ENCODE measurements at places on chromosomes 2 and 18. TPM values are rescaled to one million over a fixed set of nuclear protein-coding genes. Genes with fewer than 3 reads are reported as not detected.

DNA sequence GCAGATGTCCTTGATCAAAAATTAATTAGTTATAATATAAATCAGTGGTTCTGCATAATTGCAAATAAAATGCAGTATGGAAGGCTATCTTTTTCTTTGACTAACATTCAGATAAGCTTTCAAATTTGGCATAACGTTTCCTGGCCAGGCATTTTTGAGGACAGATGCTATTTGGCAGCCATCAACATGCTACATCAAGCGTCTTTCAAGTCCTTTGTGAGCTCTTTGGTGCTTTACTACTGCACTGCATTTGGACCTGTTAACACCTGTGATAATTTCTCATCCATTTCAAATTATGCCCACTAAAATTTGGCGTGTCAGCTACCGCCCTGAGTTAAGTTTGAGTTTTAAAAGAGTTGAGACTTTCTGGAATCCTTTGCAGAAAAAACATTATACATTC lies 545.7 kb downstream of the STK39 start:
- no peaks in the 10 kb centered on the region for H3K4me1 ChIP-seq
- no peak overlapping the region for H3K27ac ChIP-seq
- no peaks in the 10 kb centered on the region for H3K36me3 ChIP-seq
- no peaks in the 10 kb centered on the region for H3K27me3 ChIP-seq
- H3K4me3 ChIP-seq = no peak overlapping the region
- no peak for DNase-seq

DNA sequence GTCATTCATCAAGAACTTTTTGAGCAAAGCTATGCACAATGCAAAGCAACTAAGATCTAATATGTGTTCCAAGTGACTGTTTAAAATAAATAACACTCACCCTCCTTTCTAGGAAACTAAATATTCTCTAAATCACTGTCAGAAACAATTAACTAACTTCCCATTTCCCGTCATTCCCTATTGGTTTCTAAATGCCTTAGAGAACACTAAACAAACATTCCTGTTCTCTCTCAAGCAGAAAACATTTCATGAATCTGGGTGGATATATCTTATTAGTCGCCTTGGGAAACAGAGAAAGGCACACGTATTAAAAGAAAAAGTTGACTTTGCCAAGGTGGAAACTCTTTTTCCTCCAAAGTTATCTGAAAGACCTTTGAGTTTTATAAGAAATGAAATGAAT lies 735.2 kb downstream of the MBD2 start:
- no peak for DNase-seq
- no peak overlapping the region for H3K27ac ChIP-seq
- no peaks in the 10 kb centered on the region for H3K36me3 ChIP-seq
- H3K4me3 ChIP-seq = no peak overlapping the region

DNA sequence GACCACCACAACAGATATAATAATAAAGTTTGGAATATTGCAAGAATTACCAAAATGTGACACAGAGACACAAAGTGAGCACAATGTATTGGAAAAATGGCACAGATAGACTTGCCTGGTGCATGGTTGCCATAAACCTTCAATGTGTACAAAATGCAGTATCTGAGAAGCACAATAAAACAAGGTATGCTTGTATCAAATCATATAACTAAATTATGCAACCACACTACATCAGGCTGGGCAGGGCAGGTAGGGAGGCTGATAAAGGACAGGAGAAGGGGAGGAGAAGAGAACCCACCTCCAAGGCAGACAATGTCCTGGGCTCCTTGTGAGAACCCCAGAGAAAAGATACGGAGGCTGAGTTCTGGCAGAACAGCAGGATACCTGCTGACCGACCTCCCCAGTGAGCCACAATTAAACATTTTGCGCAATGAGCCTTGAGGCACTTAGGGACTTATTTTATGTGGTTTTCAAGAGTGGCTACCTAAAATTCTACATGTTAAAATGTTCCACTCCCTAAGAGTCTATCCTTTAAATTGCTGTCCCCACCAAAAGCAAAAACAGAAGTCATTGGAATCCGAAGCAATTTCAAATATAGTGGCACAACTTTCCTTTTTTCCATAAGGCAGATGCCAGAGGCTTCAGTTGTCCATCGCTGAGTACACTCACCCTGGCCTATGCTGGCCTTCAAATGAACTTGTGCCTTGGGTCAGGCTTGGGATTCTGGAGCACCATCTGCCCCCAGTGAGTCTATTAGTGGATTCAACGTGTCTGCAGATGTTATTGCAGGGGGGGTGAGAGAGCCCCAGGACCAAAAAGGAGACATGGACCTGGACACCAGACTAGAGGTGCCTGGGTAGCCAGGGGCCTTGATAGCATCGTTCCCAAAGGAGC lies 16.8 kb downstream of the WDFY1 start:
- no peak overlapping the region for H3K27ac ChIP-seq
- H3K36me3 ChIP-seq = no peaks in the 10 kb centered on the region
- DNase-seq = no peak
- no peak overlapping the region for H3K4me3 ChIP-seq
- H3K27me3 ChIP-seq = no peaks in the 10 kb centered on the region

DNA sequence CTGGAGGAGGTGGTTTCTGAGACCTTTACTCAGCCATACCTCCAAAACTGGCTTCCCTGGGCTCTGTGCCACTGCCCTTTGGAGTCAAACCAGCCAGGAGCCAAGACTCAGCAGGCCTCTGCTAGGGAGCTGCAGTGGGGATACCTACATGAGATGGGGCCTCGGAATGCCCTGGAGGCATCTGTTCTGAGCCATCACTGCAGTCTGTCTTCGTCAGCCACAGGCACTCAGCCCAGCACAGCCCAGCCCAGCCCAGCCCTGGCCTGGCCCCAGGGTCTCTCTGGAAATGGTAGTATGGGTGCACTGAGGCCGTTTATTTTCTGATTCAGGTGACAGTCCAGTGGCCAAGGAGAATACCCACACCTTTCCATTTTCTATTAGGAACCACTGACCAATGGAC lies 209.8 kb downstream of the CELF4 start:
- no peak for DNase-seq
- no peak overlapping the region for H3K27ac ChIP-seq
- H3K4me3 ChIP-seq = no peak overlapping the region
- peaks cover 10% of the 10 kb centered on the region for H3K27me3 ChIP-seq
- H3K4me1 ChIP-seq = no peaks in the 10 kb centered on the region

- H3K36me3 ChIP-seq = peaks cover 12% of the 10 kb centered on the region
- H3K27ac ChIP-seq = peak overlapping the region; percentile 93
- peak; percentile 71 for DNase-seq
- H3K4me1 ChIP-seq = peaks cover 27% of the 10 kb centered on the region
These were observed 2.2 kb downstream of the TGIF1 start for GRCh38 chr18:3451989-3452749.

- no peak for DNase-seq
- no peaks in the 10 kb centered on the region for H3K36me3 ChIP-seq
- H3K27ac ChIP-seq = no peak within 1 kb of the TSS
- peaks cover 9% of the 10 kb centered on the region for H3K4me1 ChIP-seq
- no peaks in the 10 kb centered on the region for H3K27me3 ChIP-seq
- H3K4me3 ChIP-seq = no peak within 1 kb of the TSS
These were observed at the start of gene CDK15 for GRCh38 chr2:201806442-201807170. CDK15 (plus strand) TSS chr2:201806537; CDS start chr2:201806665, 128 bp downstream.

DNA sequence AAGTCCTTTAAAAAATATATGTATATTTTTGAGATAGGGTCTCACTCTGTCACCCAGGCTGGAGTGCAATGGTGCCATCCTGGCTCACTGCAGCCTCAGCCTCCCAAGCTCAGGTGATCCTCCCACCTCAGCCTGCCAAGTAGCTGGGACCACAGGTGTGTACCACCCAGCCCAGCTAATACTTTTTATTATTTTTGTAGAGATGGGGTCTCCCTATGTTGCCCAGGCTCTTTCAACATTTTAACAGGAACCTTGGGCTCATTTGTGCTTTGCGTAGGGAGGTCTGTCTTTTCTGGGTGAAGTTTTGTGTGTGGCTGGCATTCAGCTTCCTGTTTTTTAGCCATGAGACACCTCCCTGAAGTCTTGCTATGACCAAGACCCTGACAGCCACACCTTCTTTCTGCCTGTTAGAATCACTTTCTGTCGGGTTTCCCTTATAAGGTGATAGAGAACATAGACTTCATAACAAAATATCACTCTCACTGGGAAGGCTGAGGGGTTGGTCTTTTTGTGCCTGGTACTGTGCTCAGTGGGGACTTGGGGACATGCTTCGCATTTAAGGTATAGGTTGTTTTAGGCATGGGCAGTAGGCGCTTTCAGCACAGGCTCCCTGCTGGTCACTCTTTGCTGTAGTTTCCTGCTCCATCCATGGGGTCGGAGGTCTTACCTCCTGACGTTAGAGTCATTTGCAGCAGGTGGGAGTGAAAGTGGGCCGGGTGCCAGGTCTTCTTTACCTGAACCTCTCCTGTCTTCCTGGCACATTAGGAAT lies 3.4 kb downstream of the RAB31 start:
- no peak for DNase-seq
- no peaks in the 10 kb centered on the region for H3K36me3 ChIP-seq
- peaks cover 61% of the 10 kb centered on the region for H3K27me3 ChIP-seq
- no peak overlapping the region for H3K27ac ChIP-seq

HRH4 gene
- not detected for total RNA-seq

DNA sequence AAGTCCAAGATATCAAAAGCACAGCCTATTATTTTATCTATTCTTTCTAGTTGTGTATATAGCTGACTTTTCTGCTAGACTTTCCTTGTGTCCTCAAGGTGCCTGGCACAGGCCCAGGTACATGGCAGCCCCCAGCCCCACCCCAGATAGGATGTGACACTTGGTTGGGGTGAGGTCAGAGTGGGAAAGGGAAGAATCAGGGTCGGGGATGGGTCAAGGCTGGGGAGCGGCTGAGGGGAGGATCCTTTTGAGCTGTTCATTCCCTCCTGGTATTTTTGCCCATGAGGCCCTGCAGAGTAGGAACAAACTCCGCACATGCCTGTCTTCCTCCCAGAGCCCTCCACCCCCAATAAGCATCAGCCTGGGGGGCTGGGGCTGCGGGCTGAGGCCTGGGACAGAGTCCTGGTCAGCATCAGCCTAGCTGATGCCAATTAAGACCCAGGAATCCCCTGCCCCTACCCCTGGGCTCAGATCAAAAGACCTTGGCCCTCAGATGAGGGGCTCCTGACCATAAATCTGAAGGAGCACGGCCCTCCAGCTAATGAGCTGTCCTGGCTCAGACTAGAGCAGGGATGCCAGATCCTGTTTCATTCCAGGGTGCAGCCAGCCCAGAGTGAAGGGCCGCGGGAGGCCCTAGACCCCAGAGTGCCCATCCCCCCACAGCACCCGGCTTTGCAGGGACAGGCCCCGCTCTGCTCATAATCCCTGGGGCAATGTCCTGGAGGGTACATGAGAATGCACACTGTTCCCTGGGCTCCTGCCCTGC lies 85.3 kb downstream of the SDC1 start:
- H3K27ac ChIP-seq = no peak overlapping the region
- peaks cover 18% of the 10 kb centered on the region for H3K4me1 ChIP-seq
- DNase-seq = no peak
- no peak overlapping the region for H3K4me3 ChIP-seq
- H3K36me3 ChIP-seq = no peaks in the 10 kb centered on the region
- no peaks in the 10 kb centered on the region for H3K27me3 ChIP-seq

DNA sequence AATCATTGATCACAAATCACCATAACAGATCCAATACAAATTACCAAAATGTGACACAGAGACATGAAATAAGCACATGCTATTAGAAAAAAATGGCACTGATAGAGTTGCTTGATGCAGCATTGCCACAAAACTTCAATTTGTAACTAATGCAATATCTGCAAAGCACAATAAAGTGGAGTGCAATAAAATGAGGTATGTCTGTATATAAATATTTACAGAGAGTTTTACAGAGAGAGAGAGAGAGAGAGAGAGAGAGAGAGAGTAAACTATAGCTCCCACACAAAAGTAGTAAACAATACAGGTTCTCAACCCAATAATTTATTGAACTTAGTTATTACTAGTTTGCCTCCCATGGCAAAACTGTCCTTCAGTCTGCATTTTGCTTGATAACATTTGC lies 1807.0 kb downstream of the SUCLG1 start:
- no peak for DNase-seq
- no peaks in the 10 kb centered on the region for H3K27me3 ChIP-seq
- no peak overlapping the region for H3K4me3 ChIP-seq

DNA sequence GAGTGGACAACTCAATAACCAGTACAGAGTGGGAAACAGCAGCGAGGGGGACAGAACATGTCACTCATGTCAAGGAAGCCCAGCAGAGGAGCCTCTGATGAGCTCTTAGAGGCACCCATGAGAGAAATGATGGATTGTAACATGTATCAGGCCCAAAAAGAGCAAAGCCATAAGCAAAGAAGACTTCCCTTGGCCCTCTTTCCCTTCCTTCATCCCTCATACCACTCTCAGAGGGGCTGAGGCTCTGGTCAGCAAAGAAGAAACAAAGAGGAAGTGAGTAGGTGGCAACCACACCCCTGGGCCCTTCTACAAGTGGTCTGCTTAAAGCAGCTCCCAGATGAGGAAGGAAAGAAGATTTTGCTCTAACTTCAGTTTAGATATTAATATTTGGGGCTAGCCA lies 112.8 kb downstream of the CDC42EP3 start:
- no peaks in the 10 kb centered on the region for H3K4me1 ChIP-seq
- DNase-seq = no peak
- H3K27me3 ChIP-seq = no peaks in the 10 kb centered on the region
- no peak overlapping the region for H3K4me3 ChIP-seq
- H3K36me3 ChIP-seq = no peaks in the 10 kb centered on the region

DNA sequence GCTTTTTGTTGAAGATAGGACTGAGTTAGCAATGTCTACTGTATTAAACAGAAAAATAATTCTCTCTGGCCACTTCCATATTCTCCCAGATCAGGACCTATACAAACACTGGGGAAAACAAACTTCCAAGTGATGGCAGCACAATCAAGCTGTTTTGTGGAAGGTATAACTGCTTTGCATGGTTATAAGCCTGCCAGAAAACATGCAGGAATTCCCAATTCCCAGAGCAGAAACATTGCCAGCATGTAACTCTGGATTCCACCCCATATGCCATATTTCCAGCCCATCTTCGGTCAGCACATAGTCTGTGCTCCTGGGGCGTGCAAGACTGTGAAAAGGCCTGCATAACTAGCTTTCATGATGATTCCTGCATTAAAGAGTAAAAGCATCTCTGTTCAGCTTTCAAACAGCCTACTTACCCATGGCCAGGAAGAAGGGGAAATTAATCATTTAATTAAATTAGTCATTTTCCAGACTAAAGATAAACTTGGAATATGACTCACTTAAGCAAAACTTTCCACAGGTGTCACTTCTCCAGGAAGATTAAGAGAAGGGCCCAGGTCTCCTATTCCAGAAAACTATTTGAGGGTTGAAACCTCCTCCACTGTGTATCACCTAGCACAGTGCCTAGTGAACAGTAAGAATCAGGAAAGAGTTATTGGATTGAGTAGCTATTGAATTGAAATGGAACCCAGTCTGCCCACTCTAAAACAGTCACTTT lies 280.5 kb downstream of the NRXN1 start:
- no peaks in the 10 kb centered on the region for H3K27me3 ChIP-seq
- no peak for DNase-seq
- H3K27ac ChIP-seq = no peak overlapping the region
- H3K4me1 ChIP-seq = peaks cover 23% of the 10 kb centered on the region

SLC19A3 gene
- total RNA-seq = 0.96 TPM
